Activated naive CD4-positive, alpha-beta T cell treated with anti-CD3 and anti-CD28 coated beads, Interleukin-2, amount 10 ng/mL, durations not matched to agents 5 hours and 36 hours (primary cell): ENCODE measurements at places on chromosomes 1 and 21. TPM values are rescaled to one million over a fixed set of nuclear protein-coding genes. Genes with fewer than 3 reads are reported as not detected.

RNF223 gene
- not detected for total RNA-seq

DISP1 gene
- total RNA-seq, result 1.4 TPM

ZNF648 gene
- not detected for total RNA-seq

FAM43B gene
- total RNA-seq, result not detected

RUNX3 gene
- total RNA-seq, result 113 TPM

LCE6A gene
- not detected for total RNA-seq

CLCA1 gene
- total RNA-seq, result not detected

UMODL1 gene
- total RNA-seq, result 0.20 TPM

PCP4L1 gene
- 0.26 TPM for total RNA-seq

RYR2 gene
- not detected for total RNA-seq

RBM11 gene
- 0.55 TPM for total RNA-seq

ANGPTL3 gene
- not detected for total RNA-seq

LCE2C gene
- not detected for total RNA-seq

DMBX1 gene
- not detected for total RNA-seq

HEATR1 gene
- total RNA-seq, result 36.7 TPM

SMPDL3B gene
- 1.0 TPM for total RNA-seq

CD244 gene
- 0.55 TPM for total RNA-seq

B3GALT2 gene
- 0.26 TPM for total RNA-seq

WASF2 gene
- 139 TPM for total RNA-seq

MASP2 gene
- not detected for total RNA-seq

CNKSR1 gene
- total RNA-seq, result 4.7 TPM

TNFRSF18 gene
- total RNA-seq, result 7.6 TPM

LMX1A gene
- total RNA-seq, result not detected

CBR3 gene
- 25.8 TPM for total RNA-seq

RGS16 gene
- total RNA-seq, result 4.2 TPM

TBX19 gene
- 1.5 TPM for total RNA-seq

MRPL24 gene
- total RNA-seq, result 37.3 TPM

TNFRSF9 gene
- 0.45 TPM for total RNA-seq

BMP8B gene
- total RNA-seq, result 0.19 TPM

C2CD4D gene
- total RNA-seq, result 0.55 TPM

KCND3 gene
- total RNA-seq, result not detected

PLPPR4 gene
- total RNA-seq, result not detected

ANKRD65 gene
- total RNA-seq, result not detected

FUBP1 gene
- total RNA-seq, result 174 TPM

RNPC3 gene
- total RNA-seq, result 34.3 TPM

SHCBP1L gene
- total RNA-seq, result not detected

OR2T29 gene
- not detected for total RNA-seq

IL19 gene
- total RNA-seq, result not detected

RGS18 gene
- total RNA-seq, result not detected

LCE2B gene
- total RNA-seq, result not detected

KCNAB2 gene
- total RNA-seq, result 255 TPM

MROH9 gene
- total RNA-seq, result not detected

TIAM1 gene
- total RNA-seq, result 62.4 TPM

IL12RB2 gene
- 32.2 TPM for total RNA-seq

LORICRIN gene
- not detected for total RNA-seq

FAM151A gene
- total RNA-seq, result not detected

PLA2G4A gene
- total RNA-seq, result not detected

S100A2 gene
- 0.33 TPM for total RNA-seq

RHEX gene
- not detected for total RNA-seq

CD2 gene
- 181 TPM for total RNA-seq

ERICH3 gene
- total RNA-seq, result not detected

NCSTN gene
- 66.9 TPM for total RNA-seq

PLA2G2C gene
- not detected for total RNA-seq

SELENBP1 gene
- not detected for total RNA-seq

XKR8 gene
- 9.9 TPM for total RNA-seq

HSPG2 gene
- 3.6 TPM for total RNA-seq

C1orf210 gene
- total RNA-seq, result not detected

IL10 gene
- total RNA-seq, result not detected

OR2T33 gene
- not detected for total RNA-seq

TRIM17 gene
- total RNA-seq, result 1.3 TPM
